MCF 10A (cell line): ENCODE measurements at places on chromosomes 1 and 21.
A peak's percentile ranks its signal among the peaks of the same experiment; 100 is the strongest.

- peaks cover 22% of the 10 kb centered on the region for H3K4me1 ChIP-seq
- peaks cover 21% of the 10 kb centered on the region for H3K27me3 ChIP-seq
- H3K4me3 ChIP-seq, result no peak overlapping the region
Observed at GRCh38 chr1:29690156-29690555, 453.8 kb downstream of the PTPRU start.

- peak overlapping the region; percentile 28 for H3K4me3 ChIP-seq
- peaks cover 3% of the 10 kb centered on the region for H3K4me1 ChIP-seq
- H3K36me3 ChIP-seq, result no peaks in the 10 kb centered on the region
Observed at GRCh38 chr1:203273206-203273868, 32.0 kb upstream of the BTG2 start.

GRCh38 chr1:237170149-237170548 lies 128.2 kb downstream of the RYR2 start:
- no peaks in the 10 kb centered on the region for H3K36me3 ChIP-seq
- DNase-seq, result no peak
- H3K27me3 ChIP-seq, result peaks cover 50% of the 10 kb centered on the region
- peaks cover 5% of the 10 kb centered on the region for H3K4me1 ChIP-seq

DNA sequence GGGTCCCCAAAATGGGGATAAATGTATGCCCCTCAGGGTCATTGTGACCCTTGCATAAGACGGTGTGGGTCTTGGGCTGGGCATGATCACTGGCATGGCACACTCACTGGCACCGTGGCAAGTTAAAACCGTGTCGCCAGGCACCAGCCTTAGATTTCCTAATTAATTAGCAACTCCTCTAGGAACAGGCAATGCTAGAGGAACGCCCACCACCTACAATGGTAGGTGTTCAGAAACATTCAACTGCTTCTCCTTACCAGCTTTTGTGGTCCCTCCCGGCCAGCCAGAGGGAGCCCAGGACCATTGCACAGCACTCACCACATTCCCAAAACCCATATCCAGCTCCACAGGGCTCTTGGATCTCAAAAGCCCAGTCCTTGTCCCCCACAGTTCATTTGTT lies 36.4 kb downstream of the EPHA2 start:
- H3K4me3 ChIP-seq, result no peak overlapping the region
- H3K27ac ChIP-seq, result peak overlapping the region; percentile 27
- DNase-seq, result no peak
- H3K4me1 ChIP-seq, result peaks cover 18% of the 10 kb centered on the region
- no peaks in the 10 kb centered on the region for H3K27me3 ChIP-seq

DNA sequence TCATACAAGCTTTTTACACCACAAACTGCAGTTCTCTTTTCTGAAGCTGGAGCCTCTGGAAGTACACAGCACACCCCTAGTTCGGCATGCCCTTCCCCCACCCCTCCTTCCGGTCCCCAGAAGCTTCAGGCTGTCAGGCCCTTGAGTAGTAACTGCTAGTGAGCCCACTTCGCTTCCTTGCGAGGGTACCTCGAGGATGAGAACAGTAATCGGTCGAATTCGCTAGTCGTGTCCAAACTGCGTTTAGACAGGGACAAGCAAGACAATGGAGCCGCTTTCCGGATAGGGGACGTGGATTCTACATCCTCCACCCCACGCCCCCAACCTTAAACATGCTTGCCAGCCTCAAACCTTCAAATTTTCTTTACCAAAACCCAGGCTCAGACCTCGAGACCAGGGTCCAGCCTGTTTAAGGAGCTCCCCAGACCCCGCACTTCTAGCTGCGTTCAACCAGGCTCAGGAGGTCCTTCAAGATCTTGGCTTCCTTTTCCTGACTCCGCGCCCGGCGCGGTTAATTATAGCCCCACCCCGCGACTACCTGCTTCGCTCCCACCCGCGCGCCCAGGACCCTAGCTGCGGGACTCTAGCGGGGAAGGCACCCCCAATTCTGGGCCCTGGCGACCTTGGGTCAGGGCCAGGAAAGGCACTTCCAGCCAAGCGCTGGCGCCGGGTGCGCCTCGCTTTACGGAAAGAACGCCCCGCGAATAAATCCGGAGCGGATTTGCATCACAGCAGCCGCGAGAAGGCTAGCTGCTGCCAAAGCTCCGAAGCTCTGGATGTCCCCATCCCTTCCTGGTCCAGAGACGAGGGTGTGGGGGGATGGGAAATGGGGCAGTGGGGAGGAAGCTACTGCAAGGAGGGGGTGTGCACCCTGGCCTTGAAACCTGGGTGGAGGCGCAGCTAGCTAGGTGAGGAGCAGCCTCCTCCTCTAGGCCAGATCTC lies 8.1 kb upstream of the TSPAN1 start:
- no peaks in the 10 kb centered on the region for H3K36me3 ChIP-seq
- DNase-seq, result no peak
- no peak overlapping the region for H3K4me3 ChIP-seq
- peaks cover 7% of the 10 kb centered on the region for H3K4me1 ChIP-seq
- H3K27me3 ChIP-seq, result no peaks in the 10 kb centered on the region
- no peak overlapping the region for H3K27ac ChIP-seq

DNA sequence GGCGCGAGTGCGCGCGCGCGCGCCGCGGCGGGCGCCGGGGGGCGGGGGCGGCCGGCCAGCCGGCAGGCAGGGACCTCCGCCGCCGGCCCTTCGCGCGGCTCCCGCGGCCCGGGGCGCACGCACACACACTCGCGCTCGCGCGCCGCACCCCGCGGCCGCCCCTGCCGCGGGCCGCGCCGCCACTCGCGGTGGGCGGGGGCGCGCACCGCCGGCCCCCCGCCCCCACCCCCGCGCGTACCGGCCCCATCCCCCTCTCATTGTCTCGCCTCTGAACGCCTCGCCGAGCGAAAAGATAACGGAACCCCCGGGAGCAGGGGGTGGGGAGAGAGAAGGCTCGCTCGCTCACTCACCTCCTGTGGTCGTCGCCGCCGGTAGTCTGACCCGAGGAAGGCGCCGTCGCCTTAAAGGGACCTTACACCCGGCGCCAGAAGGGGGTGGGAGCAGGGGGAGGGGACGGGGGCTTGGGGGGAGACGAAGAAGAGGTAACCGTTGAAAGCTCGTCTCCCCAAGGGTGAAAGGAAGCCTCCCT lies 428 bp downstream of the POGZ start:
- peak overlapping the region; percentile 90 for H3K27ac ChIP-seq
- peak; percentile 82 for DNase-seq
- peaks cover 6% of the 10 kb centered on the region for H3K4me1 ChIP-seq
- H3K36me3 ChIP-seq, result peaks cover 9% of the 10 kb centered on the region

DNA sequence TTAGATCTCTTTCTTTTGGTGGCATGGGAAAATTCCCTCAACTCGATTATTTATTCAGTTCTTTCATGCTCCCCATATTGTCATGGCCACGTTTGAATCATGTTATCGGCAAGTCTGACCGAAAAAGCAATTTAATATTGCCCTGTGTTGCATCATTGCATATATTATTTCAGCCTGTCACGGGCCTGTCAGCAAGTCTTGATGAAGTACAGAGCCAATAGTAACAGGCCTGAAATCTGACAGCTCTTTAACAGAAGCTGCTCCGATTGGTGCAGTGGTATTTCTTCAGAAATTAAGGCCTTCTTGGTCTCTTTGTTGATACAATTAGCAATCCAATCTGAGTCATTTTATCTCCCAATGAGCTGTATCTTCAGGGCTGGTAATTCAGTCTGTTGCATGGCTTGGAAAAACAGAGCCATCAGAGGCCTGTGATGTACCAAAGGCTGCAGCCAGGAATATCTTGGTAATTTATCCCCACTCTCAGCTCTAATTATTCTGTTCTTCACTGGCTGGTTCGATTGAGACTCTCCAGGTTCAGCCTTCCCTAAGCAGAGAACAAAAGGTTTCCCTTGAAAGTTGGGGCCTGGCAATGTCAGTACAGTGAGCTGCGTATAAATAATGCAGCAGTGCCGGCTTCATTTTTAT lies 149.5 kb downstream of the FGGY start:
- H3K27ac ChIP-seq, result peak overlapping the region; percentile 94
- peak; percentile 45 for DNase-seq
- H3K27me3 ChIP-seq, result no peaks in the 10 kb centered on the region
- H3K4me1 ChIP-seq, result peaks cover 50% of the 10 kb centered on the region
- H3K4me3 ChIP-seq, result no peak overlapping the region

GRCh38 chr1:187763976-187764375 lies 935.2 kb downstream of the PLA2G4A start:
- H3K4me1 ChIP-seq, result no peaks in the 10 kb centered on the region
- DNase-seq, result no peak
- H3K4me3 ChIP-seq, result no peak overlapping the region
- no peaks in the 10 kb centered on the region for H3K36me3 ChIP-seq

- no peaks in the 10 kb centered on the region for H3K27me3 ChIP-seq
- H3K27ac ChIP-seq, result peak overlapping the region; percentile 90
- H3K36me3 ChIP-seq, result peaks cover 31% of the 10 kb centered on the region
Observed at GRCh38 chr1:155125511-155125945, 2.1 kb upstream of the EFNA1 start.

DNA sequence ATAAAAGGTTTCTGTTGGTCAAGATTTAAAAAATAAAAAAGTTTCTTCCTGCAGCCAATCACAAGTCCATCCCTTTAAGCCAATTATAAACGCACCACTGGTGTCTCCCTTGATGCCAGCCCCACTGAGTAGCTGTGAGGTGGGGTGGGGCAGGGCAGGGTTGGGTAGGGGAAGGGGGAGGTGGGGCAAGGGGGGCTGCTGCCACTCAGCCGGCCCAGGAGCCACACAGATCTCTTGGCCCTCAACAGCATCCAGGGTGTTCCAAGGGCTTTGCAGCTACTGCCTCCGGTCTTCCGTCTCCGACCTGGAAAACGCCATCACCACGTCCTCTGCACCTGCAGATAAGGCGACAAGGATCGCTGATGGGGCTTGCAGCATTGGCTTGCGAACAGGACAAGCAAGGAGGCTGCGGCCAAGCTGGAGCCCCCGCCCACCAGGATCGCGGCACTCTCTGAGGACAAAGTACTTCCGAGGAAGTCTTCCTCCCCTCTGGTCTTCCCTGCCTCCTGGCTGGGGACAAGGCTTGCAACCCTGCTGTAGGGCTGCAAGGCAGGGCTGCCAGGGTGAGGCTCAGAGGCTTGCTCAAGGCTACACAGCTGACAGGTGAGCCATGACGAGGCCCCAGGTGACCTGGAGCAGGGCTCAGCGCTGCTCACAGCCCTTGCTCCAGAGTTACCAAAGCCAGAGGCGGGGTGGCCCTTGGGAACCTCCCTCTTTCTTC lies 26.8 kb upstream of the CLSTN1 start:
- H3K4me1 ChIP-seq, result peaks cover 4% of the 10 kb centered on the region
- DNase-seq, result no peak
- H3K4me3 ChIP-seq, result no peak overlapping the region
- H3K36me3 ChIP-seq, result peaks cover 5% of the 10 kb centered on the region

GRCh38 chr1:116777831-116778830 lies 23.9 kb downstream of the CD2 start:
- H3K36me3 ChIP-seq, result no peaks in the 10 kb centered on the region
- no peaks in the 10 kb centered on the region for H3K4me1 ChIP-seq
- peaks cover 42% of the 10 kb centered on the region for H3K27me3 ChIP-seq
- DNase-seq, result peak; percentile 43
- H3K27ac ChIP-seq, result no peak overlapping the region

DNA sequence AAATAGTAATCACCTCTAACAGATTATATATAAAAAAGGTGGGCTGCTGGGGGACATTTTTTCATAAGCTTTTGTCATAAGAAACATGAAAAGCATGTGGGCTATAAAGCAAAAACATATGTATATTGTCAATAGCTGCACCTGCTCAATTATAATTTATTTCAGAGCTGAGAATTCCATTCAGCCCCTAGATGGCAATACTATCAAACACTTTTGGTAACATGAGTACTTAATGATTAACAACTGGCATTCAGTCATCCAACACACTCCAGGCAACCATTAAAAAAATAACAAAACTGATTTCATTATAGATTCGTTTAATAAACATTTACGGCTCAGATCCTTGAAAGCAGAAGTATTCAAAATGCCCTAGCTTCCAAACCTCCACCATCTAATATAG lies 115.1 kb downstream of the KCTD3 start:
- peaks cover 47% of the 10 kb centered on the region for H3K27me3 ChIP-seq
- H3K36me3 ChIP-seq, result no peaks in the 10 kb centered on the region
- no peak overlapping the region for H3K4me3 ChIP-seq

- no peak overlapping the region for H3K4me3 ChIP-seq
- H3K27ac ChIP-seq, result no peak overlapping the region
Observed at GRCh38 chr1:114075105-114075504, 78.6 kb downstream of the SYT6 start.

GRCh38 chr1:209383907-209384709 lies 199.4 kb upstream of the CAMK1G start:
- no peaks in the 10 kb centered on the region for H3K27me3 ChIP-seq
- peak; percentile 72 for DNase-seq
- peak overlapping the region; percentile 15 for H3K4me3 ChIP-seq
- H3K27ac ChIP-seq, result peak overlapping the region; percentile 81

- peaks cover 7% of the 10 kb centered on the region for H3K36me3 ChIP-seq
- H3K4me1 ChIP-seq, result peaks cover 61% of the 10 kb centered on the region
- no peak overlapping the region for H3K4me3 ChIP-seq
- H3K27me3 ChIP-seq, result no peaks in the 10 kb centered on the region
Observed at GRCh38 chr1:156100205-156100995, 14.1 kb upstream of the LMNA start.

- no peak overlapping the region for H3K4me3 ChIP-seq
- peaks cover 6% of the 10 kb centered on the region for H3K4me1 ChIP-seq
- DNase-seq, result peak; percentile 22
- H3K27ac ChIP-seq, result no peak overlapping the region
Observed at GRCh38 chr1:83910461-83910860, 88.5 kb downstream of the TTLL7 start.
